ENCODE measurements at places on chromosomes 16 and 17. TPM values are rescaled to one million over a fixed set of nuclear protein-coding genes. Genes with fewer than 3 reads are reported as not detected.

Gene PPL
- total RNA-seq: 0.12 TPM

Gene QRICH2
- total RNA-seq: 3.2 TPM

Gene EFNB3
- total RNA-seq: 0.07 TPM

Gene GEMIN4
- 19.6 TPM for total RNA-seq

Gene DNAAF8
- not detected for total RNA-seq

Gene CRYM
- total RNA-seq: not detected

Gene HIGD1B
- total RNA-seq: not detected

Gene HOXB2
- total RNA-seq: 26.1 TPM

Gene KRT24
- not detected for total RNA-seq

Gene MCRIP2
- 19.1 TPM for total RNA-seq

Gene EPX
- not detected for total RNA-seq

Gene SLC5A11
- not detected for total RNA-seq

Gene PARD6A
- total RNA-seq: 2.9 TPM

Gene ADAD2
- total RNA-seq: not detected

Gene C16orf46
- 0.35 TPM for total RNA-seq

Gene PRKCB
- 114 TPM for total RNA-seq

Gene KCTD19
- total RNA-seq: not detected

Gene TP53TG3F
- not detected for total RNA-seq

Gene C17orf75
- total RNA-seq: 16.5 TPM

Gene MYH2
- not detected for total RNA-seq

Gene KRTAP4-3
- total RNA-seq: not detected

Gene MIF4GD
- total RNA-seq: 39.2 TPM

Gene GAS7
- 5.0 TPM for total RNA-seq
